ENCODE measurements at places on chromosomes 7 and 10.

DNA sequence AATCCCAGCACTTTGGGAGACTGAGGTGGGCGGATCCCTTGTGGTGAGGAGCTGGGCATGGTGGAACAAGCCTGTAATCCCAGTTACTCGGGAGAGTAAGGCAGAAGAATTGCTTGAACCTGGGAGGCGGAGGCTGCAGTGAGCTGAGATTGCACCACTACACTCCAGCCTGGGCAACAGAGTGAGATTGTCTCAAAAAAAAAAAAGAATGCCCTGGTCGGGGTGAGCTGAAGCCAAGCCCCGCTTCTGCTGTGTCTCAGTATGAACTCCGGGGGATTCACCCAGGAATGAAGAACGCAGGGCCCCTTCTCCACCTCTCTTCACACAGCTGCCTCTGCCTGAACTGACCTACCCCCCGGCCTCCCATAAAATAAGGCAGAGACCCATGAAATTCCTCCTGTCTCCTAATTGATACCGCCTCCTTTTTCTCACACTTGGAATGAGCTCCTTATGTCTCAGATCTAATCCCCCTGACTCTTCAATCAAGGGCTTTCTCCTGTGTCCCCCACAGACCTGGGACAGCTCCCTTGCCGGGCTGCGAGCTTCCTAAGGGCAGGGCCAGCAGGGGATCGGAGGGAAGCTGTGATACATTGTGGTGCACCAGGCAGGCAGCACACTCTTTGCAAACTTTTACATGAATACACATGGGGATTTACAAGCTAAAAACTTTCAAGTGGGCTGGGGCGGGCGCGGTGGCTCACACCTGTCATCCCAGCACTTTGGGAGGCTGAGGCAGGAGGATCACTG is 911 bp upstream of the ZP3 start:
- no peak for DNase-seq

DNA sequence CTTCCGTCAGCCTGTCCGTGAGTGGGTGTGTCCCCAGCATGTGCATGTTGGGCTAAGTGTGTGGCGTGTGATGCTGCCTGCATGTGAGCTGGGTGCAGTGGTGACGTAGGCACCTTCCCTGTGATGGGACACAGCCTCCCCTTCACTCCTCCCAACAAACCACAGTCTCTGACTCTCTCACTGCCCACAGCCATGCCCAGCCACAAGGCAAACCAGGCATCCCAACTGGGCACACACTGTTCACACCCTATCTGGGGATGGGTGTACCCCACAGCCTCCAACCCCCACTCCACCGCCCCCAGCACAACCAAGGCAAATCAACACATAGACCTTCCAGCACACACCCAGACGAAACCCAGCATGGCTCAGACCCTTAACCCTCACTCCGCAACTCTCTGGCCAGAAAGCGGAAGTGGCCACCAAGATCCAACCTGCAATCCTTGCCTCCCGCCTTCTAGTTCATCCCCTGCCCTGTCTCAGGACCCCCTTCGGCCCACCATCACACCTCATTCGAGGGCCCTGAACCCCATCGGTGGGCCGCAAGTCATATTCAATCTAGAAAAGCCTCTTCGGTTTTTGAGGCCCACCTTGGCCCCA is 10.4 kb downstream of the PSD start:
- no peak for DNase-seq

DNA sequence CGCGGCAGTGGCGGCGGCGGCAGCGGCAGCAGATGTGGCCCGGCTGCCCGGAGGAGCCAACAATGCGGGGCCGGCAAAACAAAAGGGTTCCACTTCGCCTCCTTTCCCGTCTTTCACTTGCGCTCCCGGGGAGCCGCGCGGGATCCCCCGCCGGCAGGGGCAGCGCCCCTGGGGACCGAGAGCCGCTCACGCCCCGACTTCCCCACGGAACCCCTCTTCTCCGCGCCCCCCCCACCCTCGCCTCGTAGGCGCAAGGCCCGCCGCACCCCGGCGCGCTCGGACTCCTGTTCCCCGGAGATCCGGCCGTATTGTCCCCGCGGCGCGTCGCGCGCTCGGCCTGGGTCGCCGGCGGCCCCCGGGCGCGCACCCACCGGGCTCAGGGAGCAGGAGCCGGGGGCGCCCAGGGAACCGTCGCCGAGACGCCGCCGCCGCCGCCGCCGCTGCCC is 854 bp downstream of the CTBP2 start:
- no peak for DNase-seq

GRCh38 chr7:84248267-84248666 is 53.7 kb upstream of the SEMA3A start:
- DNase-seq, result no peak

DNA sequence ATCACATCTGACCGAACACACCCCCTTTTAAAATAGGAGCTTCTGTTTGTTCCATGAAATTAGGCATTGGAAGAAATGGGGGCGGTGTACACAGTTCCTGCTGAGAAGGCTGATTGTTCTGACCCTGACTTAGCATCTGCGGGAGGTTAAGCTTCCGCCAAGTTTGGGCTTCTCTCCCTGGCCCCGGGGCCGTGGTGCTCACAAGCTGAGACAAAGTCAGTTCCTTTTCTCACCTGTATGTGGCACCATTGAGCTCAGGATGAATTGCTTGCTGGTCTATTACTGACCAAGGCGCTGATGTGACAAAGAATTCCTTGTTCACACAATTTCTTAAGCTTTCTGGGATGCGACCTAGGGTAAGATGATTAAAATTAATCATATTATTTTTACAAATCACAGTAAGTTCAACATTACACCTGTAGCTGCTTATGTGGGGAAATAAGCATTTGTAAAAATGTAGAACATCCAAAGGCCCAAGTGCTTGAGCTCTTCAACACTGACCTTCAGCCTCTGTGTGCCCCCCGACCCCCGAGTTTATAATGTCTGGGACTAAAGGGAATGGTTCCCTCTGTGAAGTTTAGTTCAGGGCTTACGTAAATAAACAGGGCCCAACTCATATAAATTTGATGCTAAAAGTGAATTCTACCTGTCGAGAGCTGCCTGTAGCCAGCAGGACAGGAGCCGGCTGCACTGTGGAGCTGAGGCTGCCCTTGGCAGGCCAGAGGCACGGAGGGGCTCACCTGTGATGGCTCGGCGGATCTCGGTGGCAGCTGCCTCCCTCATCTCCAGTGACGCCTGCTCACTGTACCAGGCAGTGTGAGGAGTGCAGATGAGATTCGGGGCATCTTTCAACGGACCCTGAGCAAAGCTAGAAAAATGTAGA is 50.8 kb downstream of the ZRANB1 start:
- peak; percentile 18 for DNase-seq

Data from NCI-H2171 treated with DMSO at 0.1 percent for 48 hours (cell line).